ENCODE measurements at places on chromosomes 1 and 21.
A peak's percentile ranks its signal among the peaks of the same experiment; 100 is the strongest.

- DNase-seq, result no peak
Measured at GRCh38 chr1:52037402-52037814, 3.8 kb upstream of the KTI12 start.

DNA sequence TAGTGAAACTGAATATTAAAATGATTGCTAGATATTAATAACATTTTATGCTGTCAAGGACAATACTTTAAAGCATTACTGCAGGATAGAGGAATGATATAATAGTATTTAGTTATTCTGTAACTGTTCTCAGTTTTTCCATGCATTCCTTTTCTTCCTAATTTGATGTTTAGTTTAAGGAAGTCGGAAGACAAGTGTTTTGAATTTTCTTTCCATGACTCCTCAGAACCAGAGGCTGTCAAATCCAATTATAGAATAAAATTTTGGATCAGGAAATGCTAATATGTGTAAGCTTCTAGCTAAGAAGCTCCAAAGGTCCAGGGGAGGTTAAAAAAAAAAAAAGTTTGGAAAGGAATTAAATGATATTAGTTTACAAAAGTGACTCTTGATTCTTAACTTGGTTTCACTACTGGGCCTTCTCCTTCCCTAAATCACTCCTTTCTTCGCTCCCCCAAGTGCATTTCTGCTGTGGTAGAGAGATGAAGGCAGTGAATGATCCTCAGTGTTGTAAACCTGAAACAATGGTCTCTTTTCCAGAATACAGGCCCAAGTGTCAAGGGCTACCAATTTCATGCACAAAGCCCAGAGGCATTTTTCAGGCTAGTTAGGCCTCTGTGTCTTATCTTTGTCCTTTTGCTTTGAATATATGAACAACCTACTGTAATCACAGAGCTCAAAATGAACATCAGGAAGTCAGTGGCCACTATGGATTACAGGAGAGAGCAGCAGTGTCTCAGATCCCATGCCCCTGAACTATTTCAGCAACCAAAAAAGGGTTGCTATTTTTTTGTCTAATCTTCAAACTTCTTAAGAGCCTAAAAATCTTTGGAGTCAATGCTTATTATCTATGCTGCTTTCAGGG is 6.2 kb downstream of the ADSS2 start:
- no peak for DNase-seq

DNA sequence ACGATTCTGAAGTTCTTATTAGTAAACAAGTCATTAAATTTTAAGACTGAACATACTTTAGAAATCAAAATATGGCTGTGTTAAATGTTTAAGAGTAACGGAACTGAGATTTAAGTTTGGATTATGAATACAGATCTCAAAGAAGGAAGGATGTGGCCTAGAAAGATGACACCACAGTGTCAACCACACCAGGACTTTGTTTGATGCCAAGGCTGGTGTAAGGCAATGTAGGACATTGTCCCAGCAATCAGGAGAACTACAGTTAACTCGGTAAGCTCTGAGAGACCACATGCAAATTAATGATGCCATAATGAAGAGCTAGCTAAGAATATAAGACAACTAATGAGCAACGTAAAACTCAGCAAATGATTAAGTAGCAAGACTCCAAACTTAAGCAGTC is 932.9 kb downstream of the ADGRL2 start:
- DNase-seq, result no peak

GRCh38 chr21:37449302-37449937 is 82.8 kb downstream of the DYRK1A start:
- no peak for DNase-seq

DNA sequence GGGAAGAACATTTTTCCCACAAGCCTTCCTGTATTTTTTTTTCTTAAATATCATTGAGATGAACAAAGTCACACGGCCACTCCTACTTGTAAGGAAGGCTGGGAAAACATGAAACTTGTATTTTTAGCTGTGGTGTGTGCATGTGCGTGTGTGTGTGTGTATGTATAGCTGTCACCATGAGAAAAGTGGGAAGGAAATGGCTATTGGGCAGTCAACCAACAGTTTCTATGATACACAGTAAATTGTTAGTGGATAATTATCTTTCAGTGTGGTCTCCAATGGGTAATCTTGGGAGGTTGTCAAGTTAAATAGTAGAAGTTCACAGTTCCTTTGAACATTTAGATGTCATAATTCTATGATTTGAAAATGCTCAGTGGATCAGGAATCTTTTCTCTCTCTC is 132.7 kb upstream of the USP24 start:
- no peak for DNase-seq

DNA sequence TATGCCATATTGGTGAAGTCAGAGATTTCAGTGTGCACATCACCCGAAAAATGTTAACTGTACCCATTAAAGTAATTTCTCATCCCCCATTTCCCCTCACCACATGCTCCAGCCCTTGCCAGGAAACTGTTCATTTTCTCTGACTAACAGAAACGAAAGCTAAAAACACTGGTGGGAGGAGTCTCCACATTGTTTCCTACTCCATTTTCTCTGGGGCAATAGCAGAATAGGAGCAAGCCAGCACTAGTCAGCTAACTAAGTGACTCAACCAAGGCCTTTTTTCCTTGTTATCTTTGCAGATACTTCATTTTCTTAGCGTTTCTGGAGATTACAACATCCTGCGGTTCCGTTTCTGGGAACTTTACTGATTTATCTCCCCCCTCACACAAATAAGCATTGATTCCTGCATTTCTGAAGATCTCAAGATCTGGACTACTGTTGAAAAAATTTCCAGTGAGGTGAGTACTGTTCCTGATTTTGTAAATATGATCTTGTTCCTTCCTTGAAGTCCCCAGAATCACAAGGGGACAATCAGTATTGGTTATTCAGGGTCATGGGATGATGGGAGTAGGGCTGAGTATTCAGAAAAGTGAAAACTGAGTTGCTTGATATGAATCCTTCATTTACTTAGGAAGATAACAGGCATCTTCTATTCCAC is at the start of gene IFI16:
Gene IFI16, plus strand, starts transcription at position 204 of the 658 bp plus-strand sequence. CDS start 4,774 bp downstream, outside the sequence.
- peak; percentile 72 for DNase-seq

DNA sequence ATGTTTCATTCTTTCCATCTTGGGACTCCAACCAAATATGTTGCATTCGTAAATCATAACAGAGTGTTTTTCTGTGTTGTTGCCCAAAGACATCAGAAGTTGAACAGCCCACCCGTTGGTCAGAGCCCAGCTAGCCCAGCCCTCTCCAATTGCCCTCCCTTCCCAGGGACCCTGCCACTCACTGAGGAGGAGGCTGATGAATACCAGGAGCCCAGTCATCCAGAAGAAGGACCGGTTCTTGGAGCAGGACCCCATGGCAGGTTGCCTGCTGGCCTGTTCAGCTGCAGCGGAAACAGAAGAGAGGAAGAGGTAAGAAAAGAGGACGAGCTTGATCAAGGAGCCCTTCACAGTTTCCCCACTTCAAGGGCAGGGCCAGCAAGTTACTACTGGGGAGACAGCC is 172.2 kb upstream of the ETV3 start:
- no peak for DNase-seq

DNA sequence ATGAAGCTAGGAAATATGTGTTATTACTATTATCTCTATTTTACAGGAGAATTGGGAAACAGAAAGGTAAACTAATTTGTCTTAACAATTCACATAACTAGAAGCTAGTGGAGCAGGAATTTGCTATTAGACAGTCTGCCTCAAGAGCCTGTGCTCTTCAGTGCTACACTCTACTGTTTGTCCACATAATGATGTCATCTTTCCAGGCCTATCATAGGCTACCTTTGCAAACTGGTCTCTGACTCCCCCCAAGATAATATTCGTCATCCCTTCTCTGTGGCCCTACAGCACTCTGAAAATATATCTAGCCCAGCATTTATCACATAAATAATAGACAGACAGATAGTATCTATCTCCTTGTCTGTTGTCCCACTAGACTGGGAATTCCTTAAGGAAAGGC is 34.1 kb downstream of the TRIT1 start:
- no peak for DNase-seq

GRCh38 chr1:24410750-24411149 is 2.8 kb downstream of the STPG1 start:
- no peak for DNase-seq

DNA sequence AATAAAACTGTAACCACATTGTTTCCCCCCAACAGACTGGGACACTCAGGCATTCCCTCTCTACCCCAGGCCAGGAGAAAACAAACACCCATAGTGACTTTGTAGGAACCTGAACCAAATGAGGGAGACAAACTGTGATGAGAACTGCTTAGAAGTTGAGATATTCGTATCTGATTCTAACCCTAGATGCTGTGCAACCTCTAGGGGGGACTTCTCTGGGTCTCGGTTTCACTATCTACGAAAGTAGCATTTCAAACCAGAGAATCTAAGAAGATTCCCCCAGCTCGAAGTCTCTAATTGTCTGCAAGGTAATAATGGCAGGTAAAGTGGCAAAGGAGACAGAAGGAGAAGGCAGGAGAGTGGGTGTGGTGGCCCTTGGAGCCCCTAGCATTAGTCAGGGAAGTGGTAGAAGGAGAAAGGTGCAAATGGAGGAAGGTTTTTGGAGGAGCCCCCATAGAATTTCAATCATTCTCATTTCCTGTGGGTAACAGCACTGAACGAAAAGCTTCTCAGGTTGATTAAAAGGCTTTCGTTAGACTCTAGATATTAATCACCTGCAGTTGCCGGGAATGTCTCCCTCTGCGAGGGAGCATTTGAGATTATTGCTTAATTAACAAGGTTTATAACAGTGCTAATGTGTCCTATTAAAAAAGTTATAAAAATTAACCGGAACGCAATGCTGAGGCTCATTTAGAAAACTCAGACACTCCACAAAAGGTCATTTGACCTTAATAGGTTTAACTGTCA is 46.4 kb downstream of the BEND5 start:
- no peak for DNase-seq

DNA sequence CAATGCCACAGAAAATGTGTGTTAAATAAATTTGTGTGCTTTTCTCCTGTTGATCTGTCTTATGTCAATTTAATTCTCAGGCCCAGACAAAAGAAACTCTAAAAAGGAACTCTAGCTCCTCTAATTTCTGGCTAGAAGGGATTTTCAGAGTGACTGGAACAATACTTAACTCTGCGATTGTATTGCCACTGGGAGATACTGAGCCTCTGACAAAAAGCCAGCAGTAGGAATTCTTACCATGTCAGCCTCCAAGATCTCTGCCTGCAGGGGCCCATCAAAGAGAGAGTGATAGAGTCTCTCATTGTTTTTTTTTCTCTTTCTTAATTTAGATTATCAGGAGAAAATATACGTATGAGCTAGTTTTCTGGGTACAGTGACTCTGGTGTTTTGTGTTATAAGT is 1165.7 kb downstream of the BRINP3 start:
- DNase-seq, result no peak
